ENCODE measurements at places on chromosomes 3 and 15. TPM values are rescaled to one million over a fixed set of nuclear protein-coding genes. Genes with fewer than 3 reads are reported as not detected.
A peak's percentile ranks its signal among the peaks of the same experiment; 100 is the strongest.

- DNase-seq: no peak
Observed at GRCh38 chr3:64667138-64667537, 20.7 kb downstream of the ADAMTS9 start.

- no peak for DNase-seq
Observed at GRCh38 chr15:66901336-66902100, 163.9 kb upstream of the SMAD3 start.

DNA sequence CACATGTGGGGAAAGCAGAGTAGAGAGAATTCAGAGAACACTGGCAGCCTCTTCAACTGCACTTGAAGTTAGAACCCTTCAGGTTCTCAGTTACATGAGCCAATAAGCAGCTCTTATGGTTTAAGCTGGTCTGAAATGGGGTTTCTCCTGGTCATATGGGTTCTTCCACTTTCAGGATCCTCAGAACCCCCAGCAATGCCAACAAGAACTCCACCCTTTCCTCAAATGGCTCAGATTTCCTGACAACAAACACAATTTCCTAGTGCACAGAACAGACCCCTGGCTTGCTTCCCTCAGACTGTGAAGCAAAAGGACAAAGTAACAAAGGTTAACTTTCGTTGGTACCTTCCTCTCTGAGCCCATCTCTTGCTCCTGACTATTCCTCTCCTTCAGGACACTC, 23.9 kb upstream of the FRMD4B start:
- DNase-seq: no peak

DNA sequence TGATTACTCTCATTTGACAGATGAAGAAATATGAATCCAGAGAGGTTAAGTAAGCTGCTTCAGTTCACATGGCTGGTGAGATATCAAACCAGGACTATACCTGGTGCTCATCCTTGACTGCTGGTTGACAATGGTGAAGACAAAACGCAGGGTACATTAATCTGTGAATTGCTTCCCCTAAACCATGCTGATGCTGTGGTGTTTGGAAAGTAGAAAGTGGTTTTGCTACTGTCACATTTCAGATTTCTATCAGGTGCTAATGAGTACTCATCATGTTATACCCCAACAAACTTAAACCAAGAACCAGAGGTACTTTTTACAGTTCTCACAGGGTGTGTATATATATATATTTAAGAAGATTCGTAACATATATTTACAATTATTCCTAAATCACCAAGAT, 85.0 kb upstream of the PRTG start:
- DNase-seq: no peak

DNA sequence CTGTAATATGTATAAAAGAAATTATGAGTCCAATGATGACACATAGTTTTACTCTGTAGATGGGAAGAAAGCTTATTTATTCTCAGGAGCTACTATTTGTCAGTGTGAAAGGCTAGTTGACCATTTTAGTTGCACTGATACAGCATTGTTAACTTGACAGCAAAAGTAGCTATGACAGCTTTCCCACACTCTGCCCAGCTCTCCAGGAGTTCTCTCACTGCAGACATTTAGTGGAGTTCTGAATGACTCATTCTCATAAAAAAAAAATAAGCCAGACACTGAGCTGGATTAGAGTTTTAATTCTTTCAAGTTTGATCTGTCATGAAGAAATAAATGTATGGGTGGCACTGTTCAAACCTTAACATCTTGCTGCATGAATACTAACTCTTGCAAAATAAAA, 77.2 kb upstream of the CFAP20DC start:
- no peak for DNase-seq

- no peak for DNase-seq
Observed at GRCh38 chr3:12188328-12188648, 29.6 kb upstream of the TIMP4 start.

GRCh38 chr3:51243924-51244323, 141.2 kb upstream of the MANF start:
- DNase-seq: no peak

GRCh38 chr15:93694033-93694432, 537.3 kb upstream of the MCTP2 start:
- no peak for DNase-seq

GRCh38 chr3:139121513-139122220, 77.0 kb upstream of the PRR23C start:
- DNase-seq: no peak

DNA sequence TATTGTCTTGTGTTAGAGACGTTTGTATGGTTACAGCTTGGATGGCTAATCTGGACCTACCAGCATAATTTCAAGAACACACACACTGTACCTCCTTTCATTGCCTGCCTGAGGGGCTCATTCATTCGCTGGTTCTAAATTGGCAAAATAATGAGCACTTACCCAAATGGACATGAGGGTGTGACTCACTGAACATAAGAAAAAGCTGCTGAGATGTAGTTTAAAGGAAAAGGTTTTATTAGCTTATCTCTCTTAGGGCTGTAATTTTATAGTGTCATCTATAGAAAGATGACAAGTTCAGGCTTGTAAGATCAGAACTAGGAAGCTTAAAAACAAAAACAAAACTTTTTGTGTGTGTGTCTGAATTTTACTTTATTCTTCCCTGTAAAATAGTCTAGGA, 120.7 kb upstream of the WNT7A start:
- DNase-seq: no peak

- DNase-seq: peak; percentile 25
Observed at GRCh38 chr3:158488670-158489069, 82.3 kb upstream of the MLF1 start.

The PIGX gene
- total RNA-seq: 30.6 TPM

- DNase-seq: no peak
Observed at GRCh38 chr3:53083521-53083920, 37.6 kb upstream of the SFMBT1 start.

The SPESP1 gene
- 1.2 TPM for total RNA-seq

GRCh38 chr15:101136381-101137268, 115.2 kb downstream of the CHSY1 start:
- DNase-seq: no peak

- no peak for DNase-seq
Observed at GRCh38 chr3:151281671-151282324, 3.5 kb upstream of the P2RY14 start.

- DNase-seq: no peak
Observed at GRCh38 chr3:172648747-172649146, 62.1 kb downstream of the NCEH1 start.

- no peak for DNase-seq
Observed at GRCh38 chr3:57078344-57078634, 17.8 kb downstream of the SPATA12 start.

- DNase-seq: no peak
Observed at GRCh38 chr15:92810418-92811138, 89.5 kb upstream of the CHD2 start.

The TRIM71 gene
- 0.74 TPM for total RNA-seq

The DOCK3 gene
- total RNA-seq: 1.7 TPM

The RAMAC gene
- total RNA-seq: 38.9 TPM

The CPNE9 gene
- total RNA-seq: not detected

DNA sequence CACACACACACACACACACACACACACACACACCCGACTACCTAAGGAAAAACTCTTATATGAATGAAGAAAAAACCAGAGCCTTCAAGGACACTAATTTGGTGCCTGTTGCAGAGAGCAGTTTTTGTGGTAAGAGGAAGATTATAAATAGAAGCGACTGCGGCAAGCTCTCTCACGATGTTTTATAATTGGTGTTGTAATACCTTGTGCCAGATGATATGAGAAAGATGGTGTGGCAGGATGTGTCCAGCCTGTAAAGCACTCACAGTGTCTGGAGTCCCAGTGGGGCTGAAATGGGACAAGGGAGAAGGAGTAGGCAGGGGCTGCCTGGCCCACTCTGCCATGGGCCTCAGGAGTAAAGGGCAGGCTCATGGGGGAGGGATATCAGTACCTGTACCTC, 839.9 kb downstream of the AGBL1 start:
- no peak for DNase-seq

DNA sequence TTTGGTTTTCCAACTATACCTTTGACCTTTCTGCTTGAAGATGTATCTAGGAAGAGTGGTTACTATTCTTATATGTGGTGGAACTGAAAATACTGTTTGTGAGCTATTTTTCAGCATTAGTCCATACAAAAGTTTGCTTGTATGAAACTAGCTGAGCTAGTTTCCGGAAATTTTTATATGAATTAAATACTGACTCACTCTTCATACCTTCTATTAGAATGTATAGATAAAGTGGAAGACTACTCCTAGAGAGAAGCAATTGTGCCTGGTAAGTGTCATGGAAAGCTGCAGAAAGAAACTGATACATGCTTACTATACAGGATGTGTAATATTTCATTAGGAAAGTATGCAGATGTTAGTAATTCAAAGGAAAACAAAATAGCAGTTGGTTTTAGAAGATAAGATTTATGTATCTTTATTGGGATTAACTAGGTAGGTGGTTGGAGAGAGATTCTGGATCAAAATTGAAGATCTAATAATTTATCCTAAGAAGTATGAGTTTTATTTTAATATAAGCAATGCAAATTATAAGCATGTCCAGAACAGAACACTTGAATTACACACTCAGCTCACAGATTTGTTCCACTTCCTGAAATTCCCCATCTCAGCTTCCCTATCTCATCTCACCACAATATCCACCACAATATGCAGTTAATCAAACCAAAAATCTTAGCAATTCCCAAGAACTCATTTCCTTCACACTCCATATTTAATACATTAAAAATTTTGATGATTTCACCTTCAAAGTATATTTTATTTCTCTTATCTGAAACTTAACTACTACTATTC, 82.8 kb downstream of the BCHE start:
- DNase-seq: no peak

GRCh38 chr15:74458473-74458872, 2.5 kb downstream of the UBL7 start:
- no peak for DNase-seq

- DNase-seq: no peak
Observed at GRCh38 chr15:74754593-74755215, 6.1 kb downstream of the CYP1A2 start.

GRCh38 chr3:23623844-23624243, 181.9 kb upstream of the UBE2E1 start:
- no peak for DNase-seq

DNA sequence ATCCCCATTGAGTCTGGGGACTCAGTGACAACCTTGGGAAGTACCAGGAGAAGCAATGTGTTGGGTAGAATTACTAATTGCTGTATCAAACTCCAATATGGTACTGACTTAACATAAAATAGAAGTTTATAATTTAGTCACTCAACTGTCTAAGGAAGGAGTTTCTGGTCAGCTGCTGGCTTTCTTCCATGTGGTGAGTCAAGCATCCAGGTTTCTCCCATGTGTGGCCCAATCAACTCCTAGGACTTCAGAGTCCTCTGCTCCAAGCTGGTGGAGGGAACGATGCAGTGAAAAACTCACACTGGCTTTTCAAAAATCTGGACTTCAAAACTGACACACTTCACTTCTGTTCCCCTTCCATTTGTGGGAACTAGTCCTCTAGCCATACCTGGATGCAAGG, 25.2 kb downstream of the WNT5A start:
- DNase-seq: no peak

DNA sequence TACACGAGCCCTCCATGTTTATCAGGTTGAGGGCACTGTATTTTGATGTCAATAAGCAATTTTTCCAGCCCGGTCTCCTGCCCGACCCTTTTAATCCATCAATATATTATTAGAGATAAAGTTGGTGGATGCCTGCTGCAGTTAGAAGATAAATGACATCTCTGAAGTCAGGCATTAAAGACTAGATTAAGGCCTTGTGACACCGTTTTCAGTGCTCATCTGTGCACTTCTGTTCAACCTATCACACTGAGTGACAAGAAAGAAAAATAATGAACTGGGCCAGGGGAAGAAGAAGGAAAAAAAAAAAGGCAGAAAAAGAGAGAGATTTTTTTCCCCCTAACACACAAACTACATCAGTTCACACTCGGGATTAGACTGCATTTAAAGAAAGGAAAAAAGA, 371.8 kb downstream of the IL20RB start:
- DNase-seq: no peak

- DNase-seq: no peak
Observed at GRCh38 chr3:123104550-123104949, 37.7 kb downstream of the PDIA5 start.

- no peak for DNase-seq
Observed at GRCh38 chr3:15331606-15332404, 581 bp downstream of the SH3BP5 start.

DNA sequence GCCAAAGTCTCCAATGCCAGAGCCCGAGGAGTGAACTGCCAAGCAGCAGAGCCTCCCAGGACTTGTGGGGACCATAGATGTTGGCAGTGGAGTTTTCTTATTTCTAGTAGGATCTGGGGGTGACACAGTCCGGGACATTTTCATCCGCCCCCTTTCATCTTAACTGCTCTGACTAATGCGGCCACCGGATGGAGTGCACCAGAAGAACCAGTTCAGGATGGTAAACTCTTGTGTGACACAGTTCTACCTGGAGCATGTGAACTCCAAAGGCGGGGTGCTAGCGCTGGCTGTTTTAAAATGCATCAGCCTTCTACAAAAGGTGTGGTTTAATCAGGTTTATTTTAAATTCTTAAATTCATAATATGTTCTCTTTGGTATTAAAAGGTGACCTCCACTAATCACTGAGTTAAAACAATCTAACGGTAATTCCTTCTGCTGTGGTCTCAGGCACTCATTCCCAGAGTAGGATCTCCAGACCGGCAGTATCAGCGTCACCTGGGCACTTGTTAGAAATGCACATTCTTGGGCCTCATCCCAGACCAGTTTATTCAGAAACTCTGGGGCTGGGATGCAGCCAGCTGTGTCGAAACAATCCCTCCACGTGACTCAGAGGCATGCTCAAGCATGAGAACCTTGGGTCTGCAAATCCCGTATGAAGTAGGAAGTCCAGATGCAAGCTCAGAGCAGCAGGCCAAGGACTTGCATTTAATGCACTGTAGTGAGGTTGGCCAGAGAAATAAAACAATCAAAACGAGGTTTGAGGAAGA, 105.5 kb downstream of the GABRB3 start:
- DNase-seq: no peak

- DNase-seq: no peak
Observed at GRCh38 chr3:184260724-184261269, 556 bp downstream of the CAMK2N2 start.

The HDGFL3 gene
- 42.9 TPM for total RNA-seq

The ARHGEF26 gene
- total RNA-seq: 18.2 TPM

DNA sequence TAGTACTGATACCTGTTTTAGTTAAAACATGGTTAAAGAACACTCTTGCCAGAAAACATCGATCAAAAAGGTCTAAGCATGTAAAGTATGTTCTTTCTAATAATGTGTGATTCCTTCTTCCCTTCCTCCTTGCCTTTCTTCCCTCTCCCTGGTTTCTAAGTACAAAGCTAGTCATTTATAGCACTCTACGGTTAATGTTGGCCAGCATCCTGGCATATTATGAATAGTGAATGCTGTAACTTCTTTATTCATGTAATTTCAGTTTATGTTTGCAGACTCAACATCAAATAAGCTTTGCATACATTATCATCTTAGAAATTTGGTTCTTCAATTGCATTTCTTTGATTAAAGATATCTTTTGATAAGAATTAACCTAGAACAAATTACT, 27.1 kb downstream of the P2RY12 start:
- DNase-seq: no peak
